GM19239 (cell line): ENCODE measurements at places on chromosomes 11 and 22.

- no peak for DNase-seq
These were observed 13.0 kb upstream of the MCHR1 start for GRCh38 chr22:40666151-40666848.

DNA sequence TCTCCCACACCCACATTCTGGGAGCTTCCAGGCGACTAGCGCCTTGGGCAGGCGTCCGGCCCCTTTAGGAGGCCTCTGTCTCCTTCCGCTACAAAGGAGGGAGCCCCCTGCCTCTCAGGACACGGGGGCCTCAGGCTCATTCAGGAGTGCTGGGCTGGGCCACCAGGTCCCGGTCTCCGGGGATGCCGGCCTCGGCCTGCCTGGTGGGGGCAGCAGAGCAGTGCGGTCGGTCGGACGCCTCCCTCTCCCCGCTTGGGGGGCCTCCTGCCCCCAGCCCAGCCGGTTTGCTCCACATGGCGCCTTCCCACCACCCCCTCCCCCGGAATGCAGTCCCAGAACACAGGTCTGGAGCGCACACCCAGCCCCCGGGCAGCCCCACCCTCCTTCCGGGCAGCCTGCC, 21.9 kb downstream of the MRPL23 start:
- no peak for DNase-seq

GRCh38 chr11:61887839-61888494, 3.4 kb downstream of the FADS3 start:
- no peak for DNase-seq

DNA sequence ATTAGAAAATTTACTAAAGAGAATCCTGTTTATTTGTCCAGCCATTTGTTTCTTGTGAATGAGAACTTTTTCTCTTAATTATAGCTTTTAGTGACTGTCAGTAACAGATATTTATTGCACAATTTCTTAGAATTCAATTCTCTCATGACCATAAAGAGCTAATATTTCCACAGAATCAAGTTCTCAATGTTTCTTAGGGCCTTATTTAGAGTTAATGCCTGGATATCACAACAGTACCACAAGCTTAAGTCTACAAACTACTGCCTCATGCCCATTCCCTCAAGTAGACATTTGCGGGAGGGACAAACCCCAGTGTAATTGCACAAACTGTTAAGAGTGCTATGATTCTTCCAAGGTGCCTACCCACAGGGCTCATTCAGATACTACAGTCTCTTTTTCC, 199.7 kb upstream of the POU2AF2 start:
- no peak for DNase-seq

GRCh38 chr11:124872741-124873140, 7.5 kb downstream of the ROBO3 start:
- no peak for DNase-seq

GRCh38 chr11:121670805-121671282, 218.1 kb upstream of the SORL1-AS1 start:
- no peak for DNase-seq

DNA sequence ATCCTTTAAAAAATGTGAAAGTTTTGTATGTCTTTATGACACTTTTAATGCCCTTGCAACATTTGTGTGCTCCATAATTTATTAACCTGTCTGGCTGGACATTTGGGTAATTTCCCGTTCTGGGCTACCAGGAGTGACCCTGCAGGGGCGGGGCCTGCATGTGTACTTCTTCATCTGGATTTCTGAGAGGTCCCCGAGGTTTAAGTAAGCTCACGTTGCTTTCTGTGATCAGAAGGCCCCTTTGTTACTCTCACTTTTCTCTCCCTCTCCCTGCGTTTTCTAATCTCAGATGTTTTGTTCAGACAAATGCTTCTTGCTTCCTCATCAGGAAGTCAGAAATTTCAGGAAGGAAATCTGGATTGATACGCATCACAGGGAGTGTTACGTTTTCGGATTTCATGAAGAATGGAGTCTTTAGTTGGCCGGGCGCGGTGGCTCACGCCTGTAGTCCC, 78.9 kb upstream of the CRYBB3 start:
- no peak for DNase-seq

GRCh38 chr11:10414659-10415058, 40.4 kb upstream of the AMPD3 start:
- no peak for DNase-seq

- no peak for DNase-seq
These were observed 458 bp downstream of the RTN4R start for GRCh38 chr22:20267441-20268278.

DNA sequence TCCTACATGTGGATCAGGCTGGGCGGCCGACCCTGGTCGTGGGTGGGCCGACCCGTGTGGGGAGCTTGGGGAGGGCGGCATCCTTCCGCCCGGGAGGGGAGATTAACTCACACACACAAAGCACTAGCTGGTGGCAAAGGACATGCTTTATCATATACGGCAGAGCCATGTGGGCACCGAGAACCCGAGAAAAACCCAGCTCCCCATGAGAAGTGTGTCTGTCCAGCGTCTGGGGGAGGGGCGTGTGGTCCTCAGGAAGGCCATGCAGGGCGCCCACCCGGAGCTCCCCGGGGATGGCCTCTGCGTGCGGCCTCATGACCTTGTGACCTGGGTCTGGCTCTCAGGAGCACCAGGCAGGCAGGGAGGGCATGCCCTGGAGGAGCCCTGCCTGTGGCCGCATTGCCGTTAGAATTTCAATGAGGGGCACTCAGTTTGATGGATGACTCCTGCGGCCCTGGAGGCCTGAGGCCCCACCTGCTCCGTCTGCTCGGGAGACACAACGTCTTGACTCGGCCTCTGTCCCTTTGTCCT, 39.4 kb upstream of the TOLLIP start:
- DNase-seq: no peak
